ENCODE measurements at places on chromosomes 1 and 21.

DNA sequence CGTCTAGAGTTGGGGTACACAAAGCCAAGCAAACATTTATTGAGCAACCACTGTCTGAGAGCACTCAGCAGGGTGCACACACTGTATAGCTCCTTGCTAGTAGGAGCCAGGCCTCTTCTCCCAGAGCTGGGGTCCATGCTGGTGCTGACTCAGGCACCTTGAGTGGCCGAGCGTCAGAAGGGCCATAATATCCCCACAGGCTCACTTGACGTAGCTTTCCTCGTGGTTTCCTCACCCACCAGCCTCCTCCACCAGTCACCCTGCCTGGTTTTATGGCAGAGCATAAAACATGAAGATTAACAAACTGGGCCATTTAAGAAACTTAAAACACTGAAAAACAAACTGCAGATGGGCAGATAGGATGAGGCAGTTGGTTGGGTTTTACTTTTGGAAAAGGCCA, 361.5 kb downstream of the HHAT start:
- DNase-seq = no peak

DNA sequence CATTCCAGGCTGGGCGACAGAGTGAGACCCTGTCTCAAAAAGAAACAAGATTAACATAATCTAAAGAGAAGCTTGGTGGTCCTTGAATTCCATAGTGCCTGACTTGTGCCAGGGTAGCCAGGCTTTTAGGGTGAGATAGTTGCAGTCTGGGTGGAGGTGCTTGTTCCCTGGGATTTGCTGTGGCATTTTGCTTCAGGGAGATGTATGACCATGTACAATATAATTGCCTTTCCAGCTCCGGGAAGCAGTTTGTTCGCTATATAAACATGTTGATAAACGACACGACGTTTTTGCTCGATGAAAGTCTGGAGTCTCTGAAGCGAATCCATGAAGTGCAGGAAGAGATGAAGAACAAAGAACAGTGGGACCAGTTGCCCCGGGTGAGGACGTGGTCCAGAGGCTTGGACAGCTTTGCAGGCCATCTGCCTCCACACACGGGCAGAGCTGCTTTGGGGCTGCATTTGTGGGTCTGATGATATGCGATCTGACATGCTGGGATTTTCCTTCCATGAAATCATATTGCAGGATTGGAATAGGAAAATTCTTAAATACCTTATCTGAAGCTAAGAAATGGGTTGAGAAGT, 49.4 kb upstream of the KIF1B start:
- DNase-seq = no peak

- peak; percentile 40 for DNase-seq
These were observed 67.2 kb downstream of the UBIAD1 start for GRCh38 chr1:11340233-11340632.

DNA sequence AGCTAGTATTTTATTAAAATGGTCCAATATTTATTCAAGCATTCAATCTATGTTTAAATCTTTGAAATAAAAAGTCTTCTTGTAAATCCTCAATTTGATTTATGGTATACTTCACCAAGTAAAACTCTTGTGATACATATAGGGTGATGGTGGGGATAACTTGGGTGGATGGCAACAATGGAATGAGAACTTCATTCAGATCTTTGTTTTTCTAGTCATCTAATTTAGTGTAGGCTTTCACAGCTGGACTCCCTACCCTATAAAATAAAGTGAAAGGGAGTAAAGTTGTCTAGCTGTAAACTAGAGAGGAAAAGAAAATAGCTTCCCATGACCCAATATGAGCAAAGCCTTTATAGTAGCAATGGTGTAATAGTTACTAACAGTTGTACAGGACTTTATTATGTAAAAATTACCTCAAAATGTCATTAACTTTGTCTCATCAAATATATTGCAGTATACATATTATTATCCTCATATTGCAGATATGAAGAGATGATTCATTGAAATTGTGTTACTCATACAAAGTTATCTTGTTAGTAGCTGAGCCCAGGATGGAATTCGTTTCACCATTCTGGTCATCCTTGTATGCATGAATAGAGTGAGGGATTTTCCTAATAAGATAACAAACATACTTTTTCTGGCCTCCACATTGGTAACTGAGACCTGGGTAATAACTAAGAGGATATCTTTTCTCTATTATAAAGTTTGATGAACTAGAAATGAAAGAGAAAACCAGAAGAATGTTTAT, 1377.7 kb upstream of the ADGRL4 start:
- no peak for DNase-seq

GRCh38 chr1:10877894-10878293, 81.4 kb upstream of the CASZ1 start:
- DNase-seq = peak; percentile 75
